GF-D8 (cell line): ENCODE measurements at places on chromosomes 2 and 18.

DNA sequence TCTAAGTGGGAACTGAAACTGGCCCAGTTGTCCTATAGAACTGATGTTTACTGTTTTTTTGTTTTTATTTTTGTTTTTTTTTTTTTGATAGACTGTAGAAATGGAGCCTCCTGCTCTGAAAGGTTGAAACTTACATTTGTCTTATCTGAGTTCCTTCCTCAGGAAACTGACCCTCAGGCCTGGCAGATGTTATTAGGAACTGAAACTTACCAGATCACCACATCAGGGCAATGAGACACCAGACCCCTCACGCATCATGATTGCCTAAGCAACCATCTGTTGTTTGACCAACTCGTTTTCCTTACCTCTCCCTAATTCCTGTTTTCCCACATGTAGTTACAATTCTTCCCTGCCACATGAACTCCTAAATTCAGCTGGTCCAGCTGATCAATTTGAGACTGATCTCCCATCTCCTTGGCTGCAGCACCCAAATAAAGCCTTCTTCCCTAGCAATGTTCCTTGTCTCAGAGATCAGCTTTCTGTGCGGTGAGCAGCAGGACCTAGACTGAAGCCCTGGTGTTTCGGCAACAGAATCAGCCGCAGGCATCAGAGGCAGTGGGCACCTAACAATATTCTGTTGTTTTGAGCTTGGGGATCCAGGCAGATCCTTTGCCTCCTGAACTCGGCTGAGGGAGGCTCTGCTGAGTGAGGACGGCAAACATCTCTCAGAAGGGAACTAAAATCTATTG lies 96.8 kb downstream of the MSH2 start:
- DNase-seq = no peak

- no peak for DNase-seq
These were observed 448.4 kb downstream of the SLC4A3 start for GRCh38 chr2:220075835-220076234.

- DNase-seq = no peak
These were observed 9.0 kb downstream of the CCDC68 start for GRCh38 chr18:54950221-54950620.

DNA sequence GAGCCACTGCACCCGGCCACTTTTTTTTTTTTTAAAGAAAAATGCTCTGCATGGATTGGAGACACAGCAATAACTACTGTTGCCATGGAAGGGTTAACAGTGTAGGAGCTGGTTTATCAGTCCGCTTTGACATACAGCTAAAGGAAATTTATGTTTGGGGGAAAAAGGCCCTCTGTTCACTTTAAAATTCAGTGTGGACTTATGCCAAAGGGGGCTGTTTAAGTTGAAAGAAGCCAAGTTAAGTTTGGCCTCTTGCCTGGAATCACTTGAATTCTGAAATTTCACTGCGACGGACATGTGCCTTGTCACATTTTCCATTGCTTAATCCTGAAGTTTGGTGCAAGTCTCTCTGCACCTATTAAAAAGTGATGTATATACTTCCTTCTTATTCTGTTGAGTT lies 3.1 kb downstream of the KCNE4 start:
- DNase-seq = peak; percentile 29

- DNase-seq = peak; percentile 47
These were observed 2.3 kb upstream of the NR4A2 start for GRCh38 chr2:156334496-156335478.

DNA sequence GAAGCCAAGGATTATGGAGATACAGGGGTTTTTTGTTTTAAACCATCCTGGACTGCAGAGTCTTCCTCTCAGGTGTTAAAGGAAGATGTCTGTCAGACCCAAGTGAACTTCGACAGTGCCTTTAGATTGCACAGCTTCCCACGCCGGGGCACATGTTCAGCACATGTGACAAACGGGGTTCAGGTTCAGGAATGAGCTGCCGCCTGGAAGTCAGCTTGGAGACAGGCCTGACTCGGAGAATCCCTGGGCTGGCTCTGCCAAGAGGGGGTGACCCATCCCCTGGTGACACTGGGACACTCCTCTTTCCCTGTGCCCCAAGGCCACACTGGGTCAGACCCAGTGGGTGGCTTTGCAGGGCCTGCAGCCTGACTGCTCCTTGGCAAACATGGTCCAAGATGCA lies 359.3 kb upstream of the SALL3 start:
- no peak for DNase-seq
